ENCODE measurements at places on chromosomes 6 and 20. TPM values are rescaled to one million over a fixed set of nuclear protein-coding genes. Genes with fewer than 3 reads are reported as not detected.

- no peak for DNase-seq
Observed at GRCh38 chr6:137494988-137495702, 951 bp upstream of the OLIG3 start.

DNA sequence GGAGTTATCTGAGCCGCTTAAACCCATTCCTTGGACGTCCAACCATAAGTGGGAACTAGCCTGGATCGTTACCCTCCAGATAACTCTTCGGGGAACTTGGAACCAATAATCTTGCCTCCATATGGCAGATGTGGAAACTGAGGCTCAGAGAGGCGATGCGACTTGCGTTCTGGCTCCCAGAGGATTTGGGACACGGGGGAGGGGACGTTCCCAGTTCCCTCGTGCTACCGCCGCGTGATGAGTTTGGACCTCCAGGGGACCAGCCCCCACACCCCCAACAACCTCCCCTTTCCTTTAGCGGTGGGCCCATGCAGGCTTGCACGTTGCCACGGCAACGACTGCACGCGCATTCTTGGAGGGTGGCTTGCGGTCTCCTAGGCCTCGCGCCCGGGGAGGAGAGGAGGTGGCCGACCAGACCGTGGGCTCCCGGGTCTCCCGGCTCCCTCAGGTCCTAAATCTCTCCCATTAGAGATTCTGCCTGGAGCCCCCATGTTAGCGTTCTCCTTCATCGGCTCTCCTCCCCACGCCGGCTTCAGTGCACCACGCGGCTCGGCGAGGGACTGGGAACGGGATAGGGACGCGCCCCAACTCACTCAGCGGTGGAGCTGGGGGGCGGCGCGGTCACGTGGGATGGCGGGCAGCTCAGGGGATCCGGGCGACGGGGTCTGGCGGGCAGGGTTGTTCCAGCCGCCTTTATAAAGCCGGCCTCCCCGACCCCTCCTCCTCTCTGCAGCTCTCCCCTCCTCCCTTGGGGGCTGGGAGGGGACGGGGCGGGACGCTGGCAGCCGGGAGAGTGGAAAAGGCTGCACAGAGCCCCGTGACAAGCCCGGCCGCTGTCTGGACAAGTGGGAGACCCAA lies at the start of gene PLTP:
TSS of gene PLTP (minus strand) at position 670 of the 858 bp plus-strand sequence. CDS start 703 bp downstream, outside the sequence.
- no peak for DNase-seq

FOXQ1 gene
- total RNA-seq: not detected

SPATA25 gene
- 1.1 TPM for total RNA-seq

DNA sequence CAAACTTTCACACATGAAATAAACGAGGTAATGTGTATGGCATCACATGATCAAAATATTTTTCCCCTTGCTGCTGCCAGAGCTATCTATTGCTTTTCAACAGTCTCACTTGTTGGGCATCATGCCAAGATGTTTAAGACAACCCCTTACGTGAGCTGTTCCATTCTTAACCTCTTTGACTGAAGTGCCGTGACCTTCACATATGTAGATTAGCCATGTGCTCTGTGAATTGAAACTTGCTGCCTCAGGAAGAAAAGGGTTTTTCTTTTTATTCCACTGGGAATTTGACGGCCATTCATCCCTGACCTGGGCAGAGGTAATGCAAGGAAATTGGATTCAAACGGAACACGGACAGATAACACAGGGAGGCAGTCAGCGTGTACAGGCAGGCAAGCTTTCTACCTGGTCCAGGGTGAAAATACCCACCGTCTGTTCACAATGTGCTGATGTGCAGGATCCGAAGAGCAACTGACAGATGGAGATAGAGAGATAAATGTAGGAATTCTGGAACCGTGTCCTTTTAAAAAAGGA lies 14.2 kb downstream of the ARID1B start:
- peak; percentile 73 for DNase-seq

NEDD9 gene
- 40.2 TPM for total RNA-seq

BTN1A1 gene
- not detected for total RNA-seq

GRCh38 chr6:620950-621349 lies 36.0 kb downstream of the HUS1B start:
- DNase-seq: no peak

DNA sequence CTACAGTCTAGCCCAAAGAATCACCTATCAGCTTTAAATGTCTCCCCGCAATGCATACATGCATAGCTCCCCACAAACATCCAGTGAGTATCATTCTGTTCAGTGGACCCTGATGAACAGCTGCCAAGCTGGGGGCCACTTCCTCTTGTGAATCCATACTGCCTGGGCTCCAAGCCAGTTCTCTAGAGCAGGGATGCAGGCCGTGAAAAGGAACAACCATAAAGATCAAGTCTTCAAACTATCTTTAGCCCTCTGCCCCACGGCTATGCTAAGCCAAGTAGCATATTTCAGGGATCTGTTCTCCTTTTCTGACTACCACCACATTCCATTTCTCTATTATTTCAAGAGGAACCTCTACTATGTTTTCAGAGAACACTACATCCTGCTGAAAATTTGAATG lies 191.7 kb upstream of the BTBD3 start:
- DNase-seq: no peak
